ENCODE measurements at places on chromosomes 3 and 15.

DNA sequence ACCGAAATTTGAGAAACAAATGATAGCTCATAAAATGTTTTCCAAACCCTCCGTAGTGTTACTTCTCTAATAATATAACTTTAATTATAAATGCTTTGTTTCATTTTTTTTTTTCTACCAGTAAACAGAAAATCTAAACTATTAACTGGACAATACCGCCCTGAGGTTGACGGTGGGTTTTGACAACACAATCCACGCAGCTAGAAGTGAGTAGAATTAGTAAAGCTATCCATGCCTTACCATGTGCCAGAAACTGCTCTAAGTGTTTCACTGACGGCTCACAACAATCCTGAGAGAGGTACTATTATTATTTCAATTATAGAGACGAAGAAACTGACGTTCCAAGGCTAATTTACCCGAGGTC, 410 bp downstream of the NDUFAF1 start:
- DNase-seq, result no peak

DNA sequence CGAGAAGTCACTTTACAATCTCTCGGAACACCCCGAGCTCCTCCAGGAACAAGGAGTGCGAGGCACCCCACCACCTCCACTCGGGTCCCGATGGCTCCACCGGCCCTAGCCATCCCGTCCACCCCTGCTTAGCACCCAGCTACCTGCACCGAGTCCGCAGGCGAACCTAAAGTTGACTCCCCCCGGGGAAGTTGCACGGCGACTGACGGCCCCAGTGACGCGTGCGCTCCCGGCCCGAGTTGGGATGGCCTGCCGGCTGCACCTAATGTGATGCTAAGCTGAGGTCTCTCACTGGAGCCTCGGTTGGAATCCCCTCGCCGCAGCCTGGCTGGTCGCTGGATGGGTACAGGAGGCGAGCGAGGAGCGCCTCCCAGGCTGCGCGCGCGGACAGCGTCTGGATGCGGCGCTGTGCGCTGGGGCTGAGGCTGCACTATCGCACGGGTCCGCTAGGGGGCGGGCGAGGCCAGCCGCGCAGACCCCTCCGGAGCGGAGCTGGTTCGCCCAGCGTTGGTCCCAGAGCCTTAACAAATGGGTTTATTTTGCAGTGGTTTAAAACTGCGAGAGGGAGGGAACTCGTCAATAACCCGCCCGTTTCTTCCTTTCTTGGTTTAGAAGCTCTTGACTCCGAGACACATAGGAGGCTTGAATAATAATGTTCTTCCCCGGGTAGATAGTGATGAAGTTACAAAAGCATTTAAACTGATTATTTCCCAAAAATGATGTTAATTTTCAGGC, at the start of gene OXTR:
TSS of gene OXTR (minus strand) at position 526 of the 735 bp plus-strand sequence. CDS start 1,426 bp downstream, outside the sequence.
- no peak for DNase-seq

DNA sequence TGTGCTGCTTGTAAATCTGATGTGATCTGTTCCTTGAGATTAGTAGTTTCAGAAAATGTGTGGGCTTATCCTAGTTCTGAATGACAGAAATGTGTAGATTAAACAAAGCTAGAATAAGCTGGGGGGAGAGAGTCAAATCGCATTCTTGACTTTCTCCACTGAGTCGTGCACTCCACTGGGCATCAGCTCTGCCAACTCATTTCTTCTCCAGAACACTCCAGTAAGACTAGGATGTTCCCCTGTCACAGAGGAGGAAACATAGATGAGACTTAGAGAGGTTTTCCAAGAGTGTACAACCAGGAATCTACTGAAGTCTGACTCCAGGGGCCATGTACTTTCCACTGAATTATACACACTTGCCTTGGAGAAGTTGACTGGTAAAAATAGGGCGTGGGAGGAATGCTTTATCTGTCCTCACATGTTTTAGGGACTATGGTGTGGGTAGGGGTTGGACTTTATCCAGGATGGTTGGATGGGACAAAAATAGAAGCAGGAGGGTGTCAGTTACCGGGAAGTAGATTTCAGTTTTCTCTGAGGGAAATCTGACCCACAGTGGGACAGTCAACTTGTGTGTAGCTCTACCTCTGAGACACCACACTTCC, 298.2 kb downstream of the UBE2E2 start:
- DNase-seq, result no peak

DNA sequence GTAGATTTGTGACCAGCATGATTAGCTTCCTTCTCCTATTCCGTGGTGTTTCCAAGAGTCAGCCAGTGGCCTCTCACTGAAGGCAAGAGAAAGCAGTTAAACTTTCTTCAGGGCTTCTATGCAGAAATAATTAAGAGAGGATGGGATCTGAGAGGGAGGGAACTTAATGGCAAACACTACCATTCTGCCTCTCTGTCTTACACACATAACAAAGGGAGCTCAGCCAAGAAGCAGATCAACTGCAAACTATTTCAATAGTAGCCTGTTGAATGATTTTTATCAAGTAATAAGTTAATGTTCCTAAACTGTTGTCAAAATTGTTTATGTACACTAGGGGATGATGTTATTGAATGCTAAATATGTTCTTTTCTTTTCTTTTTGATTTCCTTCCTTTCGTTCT, 11.8 kb downstream of the OXSR1 start:
- no peak for DNase-seq

GRCh38 chr15:94588993-94589392, 357.6 kb downstream of the MCTP2 start:
- no peak for DNase-seq

DNA sequence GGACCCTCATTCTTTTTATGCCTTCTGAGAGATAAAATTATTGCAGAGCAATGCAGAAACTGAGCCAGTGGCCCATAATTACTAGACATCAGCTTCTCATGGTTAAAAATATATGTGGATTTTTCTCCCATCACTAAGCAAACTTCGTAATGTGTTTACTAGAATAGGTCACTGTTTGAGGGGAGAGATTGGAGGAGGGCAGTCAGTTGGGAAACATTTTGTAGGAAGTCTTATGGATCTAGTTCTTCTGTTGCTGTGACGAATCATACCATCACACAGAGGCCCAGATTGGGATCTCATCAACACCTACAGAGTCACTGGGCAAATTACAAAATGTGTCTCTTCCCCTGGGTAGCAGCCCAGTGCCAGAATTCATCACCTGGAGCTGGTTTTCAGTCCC, 81.4 kb downstream of the PDE8A start:
- no peak for DNase-seq

Measured in T follicular helper cell (primary cell).